ENCODE measurements at places on chromosomes 7 and 10.

GRCh38 chr10:129213256-129213655, 253.8 kb upstream of the MGMT start:
- DNase-seq: no peak

DNA sequence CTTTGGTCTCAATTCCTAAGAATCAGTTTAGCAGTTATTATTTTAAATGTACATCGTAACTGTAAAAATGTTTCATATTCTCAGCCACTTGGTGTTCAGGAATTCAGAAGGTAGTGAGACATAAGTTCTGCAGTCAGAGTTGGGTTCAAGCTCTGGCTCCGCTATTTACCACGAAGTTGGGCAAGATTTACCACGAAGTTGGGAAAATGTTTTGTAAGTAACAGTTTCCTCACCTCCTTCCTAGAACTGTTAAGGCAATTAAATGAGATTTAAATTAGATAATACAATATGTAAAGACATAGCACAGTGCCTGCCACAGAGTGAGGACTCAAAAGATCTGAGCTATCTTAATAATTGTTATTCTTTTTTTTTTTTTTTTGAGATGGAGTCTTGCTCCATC, 16.3 kb upstream of the ABLIM1 start:
- no peak for DNase-seq

GRCh38 chr7:94650147-94651051, 5.5 kb downstream of the SGCE start:
- no peak for DNase-seq

DNA sequence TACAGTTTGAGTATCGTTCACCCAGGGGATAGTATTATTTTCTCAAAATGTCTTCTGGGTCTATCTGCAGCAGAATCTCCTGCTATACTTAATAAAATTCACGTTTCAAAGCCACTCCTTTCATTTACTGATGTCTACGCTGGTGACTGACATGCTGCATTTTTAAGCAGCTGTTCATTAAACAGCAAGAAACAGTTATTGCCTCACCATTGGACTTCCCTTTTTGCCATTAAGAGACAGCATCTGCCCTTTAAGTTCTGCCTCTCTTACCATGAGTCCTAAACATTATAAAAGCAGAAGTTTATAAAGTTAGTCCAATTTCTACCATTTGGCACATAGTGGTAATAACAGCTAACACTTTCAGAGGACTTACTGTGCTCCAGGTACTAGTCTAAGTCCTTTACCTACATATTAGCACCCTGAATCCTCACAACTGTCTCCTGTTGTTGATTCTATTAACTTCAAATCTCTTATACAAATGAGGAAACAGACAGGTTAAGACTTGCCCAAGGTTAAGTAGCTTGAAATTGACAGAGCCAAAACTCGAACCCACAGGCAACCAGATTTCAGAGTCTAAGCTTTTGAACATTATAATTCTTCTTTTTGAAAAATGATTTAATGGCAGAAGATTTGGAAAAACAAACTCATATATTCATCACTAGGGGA, 169.5 kb downstream of the SNX13 start:
- DNase-seq: no peak

- no peak for DNase-seq
These were observed 72.5 kb downstream of the CCDC6 start for GRCh38 chr10:59833810-59834209.

DNA sequence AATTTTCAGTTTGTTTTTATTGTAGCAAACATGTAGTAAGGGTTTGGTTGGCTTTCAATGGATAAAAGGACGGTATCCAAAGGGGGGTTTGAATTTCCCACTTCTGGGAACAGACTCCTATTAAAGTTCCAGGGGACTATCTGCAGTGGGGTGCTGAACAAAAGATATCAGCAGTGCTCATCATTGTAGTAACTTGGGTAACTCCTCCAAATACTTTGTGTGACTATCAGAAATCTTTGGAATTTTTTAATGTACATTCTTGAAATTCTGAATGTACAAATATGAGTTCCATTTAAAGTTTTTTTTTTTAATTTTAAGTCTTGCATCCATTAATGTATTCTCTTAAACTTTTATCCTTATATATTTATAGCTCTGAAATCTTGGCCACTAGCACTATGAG, 42.1 kb downstream of the CYP51A1 start:
- DNase-seq: no peak

- DNase-seq: no peak
These were observed 44.6 kb downstream of the MTERF1 start for GRCh38 chr7:91835826-91836368.

- no peak for DNase-seq
These were observed 741.5 kb downstream of the TYW1 start for GRCh38 chr7:67738145-67738544.

DNA sequence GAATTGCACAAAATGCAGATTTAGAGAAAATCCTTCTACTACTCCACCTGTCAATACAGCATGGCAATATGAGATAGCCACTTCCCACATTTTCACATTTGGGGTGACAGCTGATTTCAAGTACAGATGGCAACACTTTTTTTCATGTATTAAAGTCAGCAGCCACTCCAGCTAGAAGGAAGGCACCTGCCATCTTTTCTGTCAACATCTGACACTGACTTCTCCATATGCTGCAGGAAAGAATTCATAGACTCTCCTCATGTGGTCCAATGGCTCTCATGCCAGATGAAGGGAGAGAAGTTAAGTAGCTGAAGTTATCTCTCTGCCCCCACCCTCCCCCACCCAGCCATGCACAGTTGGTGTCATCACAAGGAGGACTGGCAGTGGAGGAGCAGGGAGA, 912.0 kb downstream of the SORCS1 start:
- no peak for DNase-seq

- DNase-seq: no peak
These were observed 13.9 kb downstream of the BRAT1 start for GRCh38 chr7:2541291-2542010.

GRCh38 chr10:124217906-124218804, 124.8 kb upstream of the CHST15 start:
- DNase-seq: no peak

DNA sequence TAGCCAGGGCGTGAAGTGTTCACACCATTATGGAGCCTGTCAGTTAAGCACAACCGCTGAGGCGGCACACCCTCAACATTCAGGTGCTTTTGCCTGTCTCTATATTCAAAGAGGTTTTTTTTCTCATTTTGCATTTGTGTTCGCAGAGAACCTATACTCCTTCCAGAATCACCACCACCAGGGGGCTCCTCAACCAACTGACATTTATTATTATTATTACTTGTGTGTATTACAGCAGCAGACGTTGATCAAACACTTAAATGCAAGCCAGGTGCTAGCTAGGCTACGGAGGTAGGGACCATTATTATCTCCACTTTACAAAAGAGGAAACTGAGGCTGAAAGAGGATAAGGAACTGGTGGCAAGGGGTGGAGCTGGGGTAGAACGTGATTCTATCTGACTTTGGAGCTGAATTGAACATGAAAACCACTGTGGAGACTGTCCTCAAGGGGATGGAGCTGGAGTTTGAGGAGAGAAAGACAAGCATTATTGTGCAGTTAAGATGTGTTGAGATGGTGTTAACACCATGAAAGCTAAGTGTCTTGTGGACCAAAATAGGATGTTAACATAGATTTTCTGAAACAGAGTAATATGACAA, 133.8 kb upstream of the PLXNA4 start:
- DNase-seq: no peak

GRCh38 chr7:5523052-5523711, 99.5 kb upstream of the TNRC18 start:
- DNase-seq: peak; percentile 32

DNA sequence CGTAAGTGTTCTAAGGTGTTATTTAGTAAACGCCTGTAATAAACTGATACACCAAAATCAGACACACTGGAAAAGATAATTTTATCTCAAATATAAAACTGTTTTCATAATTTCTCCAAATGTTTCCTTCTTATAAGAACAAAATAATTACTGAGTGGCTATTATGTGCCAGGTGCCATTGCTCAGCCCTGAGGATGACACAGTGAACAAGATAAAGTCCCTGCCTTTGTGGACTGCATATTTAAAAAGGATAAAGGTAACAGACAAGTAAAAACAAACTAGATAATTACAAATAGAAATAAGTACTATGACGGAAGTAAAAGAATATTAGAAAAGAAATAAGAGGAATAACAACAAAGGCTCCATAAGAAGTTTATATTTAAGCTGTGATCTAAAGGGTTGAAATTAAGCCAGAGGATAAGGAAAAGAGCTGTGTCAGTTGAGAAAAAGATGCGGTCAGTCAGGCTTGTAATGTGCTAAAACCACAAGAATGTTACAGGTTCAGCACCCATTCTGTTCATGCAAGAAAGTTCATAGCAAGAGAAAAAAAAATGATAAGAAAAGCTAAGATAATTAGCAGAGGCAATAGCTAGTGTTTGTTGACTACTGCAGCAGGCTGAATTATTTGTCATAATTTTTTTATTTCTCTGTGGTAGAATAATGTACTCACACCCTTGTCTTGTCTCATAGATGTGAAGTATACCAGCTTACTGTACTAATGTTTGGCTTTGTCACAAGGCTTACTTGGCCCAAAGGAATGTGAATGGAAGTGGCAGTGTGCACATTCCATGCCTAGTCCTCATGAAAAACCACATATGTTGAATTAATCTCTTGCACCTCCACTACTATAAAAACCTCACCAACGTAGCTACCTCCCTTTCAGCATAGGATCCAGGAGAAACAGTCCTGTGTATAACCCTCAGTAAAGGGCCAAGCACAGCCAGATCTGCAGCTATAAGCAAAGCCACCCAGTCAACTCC, 75.1 kb downstream of the CRPPA start:
- no peak for DNase-seq

DNA sequence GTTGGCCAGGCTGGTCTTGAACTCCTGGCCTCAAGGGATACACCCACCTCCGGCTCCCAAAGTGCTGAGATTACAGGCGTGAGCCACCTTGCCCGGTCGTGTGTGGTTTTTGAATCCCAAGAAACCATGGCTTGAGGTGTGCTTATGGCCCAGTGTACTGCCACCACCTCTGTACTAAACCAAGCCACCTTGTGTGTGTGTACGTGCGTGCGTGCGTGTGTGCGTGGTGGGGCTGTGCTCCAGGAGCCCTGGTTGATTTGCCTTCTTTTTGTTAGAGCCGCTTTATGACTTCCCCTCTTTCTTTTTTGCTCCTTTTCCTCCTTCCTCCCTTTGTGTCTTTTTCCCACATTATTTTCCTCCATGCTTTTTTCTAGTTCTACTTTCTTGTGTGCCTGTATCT, 121.4 kb downstream of the CAMK1D start:
- no peak for DNase-seq

GRCh38 chr10:38016354-38016753, 5.9 kb downstream of the ZNF33A start:
- DNase-seq: no peak

- no peak for DNase-seq
These were observed 15.3 kb upstream of the ZCCHC24 start for GRCh38 chr10:79460687-79461086.

GRCh38 chr7:2523461-2523936, 3.9 kb downstream of the LFNG start:
- DNase-seq: no peak

DNA sequence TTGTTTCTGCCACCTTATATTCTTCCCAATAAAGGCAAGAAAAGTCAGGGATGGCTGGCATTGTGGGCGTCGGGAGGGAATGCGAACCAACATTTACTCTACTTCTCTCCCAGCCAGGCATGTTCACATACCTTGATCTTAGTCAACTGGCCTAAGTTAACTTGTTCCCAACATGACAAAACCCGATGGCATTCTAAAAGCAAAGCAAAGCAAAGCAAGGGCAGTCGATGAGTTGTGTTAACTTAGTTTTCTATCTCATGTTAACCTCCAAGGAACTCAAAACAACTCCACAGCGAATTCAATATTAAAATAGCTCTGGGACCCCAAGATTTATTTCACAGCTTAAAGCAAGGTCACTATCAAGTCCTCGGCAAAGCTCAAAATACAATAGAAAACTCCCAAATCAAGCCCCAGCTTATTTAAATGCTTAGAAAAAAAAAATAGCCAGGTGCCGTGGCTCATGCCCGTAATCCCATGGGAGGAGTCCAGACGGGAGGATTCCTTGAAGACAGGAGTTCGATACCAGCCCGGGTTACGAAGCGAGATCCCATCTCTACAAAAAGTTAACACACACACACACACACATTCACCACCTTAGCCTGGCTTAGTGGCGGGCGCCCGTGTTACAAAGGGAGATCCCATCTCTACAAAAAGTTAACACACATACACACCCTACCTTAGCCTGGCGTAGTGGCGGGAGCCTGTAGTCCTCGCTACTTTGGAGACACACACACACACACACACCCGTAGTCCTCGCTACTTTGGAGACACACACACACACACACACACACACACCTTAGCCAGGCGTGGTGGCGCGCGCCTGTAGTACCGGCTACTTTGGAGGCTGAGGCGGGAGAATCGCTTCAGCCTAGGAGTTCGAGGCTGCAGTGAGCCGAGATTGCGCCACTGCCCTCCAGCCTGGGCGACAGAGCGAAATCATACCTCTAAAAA, 901 bp upstream of the CCNY start:
- DNase-seq: no peak

DNA sequence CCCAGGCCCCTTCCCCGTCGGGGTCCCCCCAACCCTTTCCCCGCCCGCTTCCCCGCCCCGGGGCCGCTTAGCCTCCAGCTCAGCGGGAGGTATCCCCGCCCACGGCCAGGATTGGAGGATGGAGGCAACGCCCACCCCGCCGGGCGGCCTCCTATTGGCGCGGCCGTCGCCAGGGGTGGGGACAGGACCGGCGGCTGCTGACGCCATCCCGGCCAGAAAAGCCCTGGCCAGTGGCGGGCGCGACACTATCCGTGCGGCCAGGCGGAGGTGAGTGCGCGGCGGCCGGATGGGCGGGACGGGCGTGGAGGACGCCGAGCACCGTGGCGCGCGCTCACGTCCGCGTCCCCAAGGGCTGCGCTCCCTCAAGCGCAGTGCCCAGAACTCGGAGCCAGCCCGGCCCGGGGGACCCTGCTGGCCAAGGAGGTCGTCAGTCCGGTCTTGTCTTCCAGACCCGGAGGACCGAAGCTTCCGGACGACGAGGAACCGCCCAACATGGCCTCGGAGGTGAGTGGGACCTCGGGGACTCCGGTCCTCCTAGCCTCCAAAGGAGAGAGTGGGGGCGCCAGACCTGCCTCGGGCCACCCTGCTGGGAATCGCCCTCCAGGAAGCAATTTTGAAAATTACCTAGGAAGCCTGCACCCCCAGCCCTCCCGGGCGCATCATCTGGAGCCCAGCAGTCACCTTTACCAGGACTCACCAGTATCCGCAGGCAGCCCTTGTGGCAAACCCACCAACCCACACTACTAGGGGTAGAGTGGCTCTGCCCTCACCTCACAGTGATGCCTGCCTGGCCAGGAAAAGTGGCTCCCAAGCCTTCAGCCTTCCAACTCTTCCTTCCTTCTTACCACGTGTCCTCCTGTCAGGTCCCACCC, at the start of gene ASL:
Gene ASL, plus strand, starts transcription at position 230 of the 872 bp plus-strand sequence. Its CDS starts 263 bp downstream, at position 493.
- DNase-seq: peak; percentile 90

- no peak for DNase-seq
These were observed 129.9 kb downstream of the WDR37 start for GRCh38 chr10:1185911-1186682.

All from stimulated activated naive CD8-positive, alpha-beta T cell treated with anti-CD3 and anti-CD28 coated beads, Interleukin-15, amount 100 ng/mL, for 72 hours (primary cell).